ENCODE measurements at places on chromosomes 3 and 15.

GRCh38 chr3:178479860-178480259, 56.4 kb upstream of the KCNMB2 start:
- no peak for DNase-seq

- DNase-seq, result no peak
Measured at GRCh38 chr3:61758839-61759238, 197.5 kb downstream of the PTPRG start.

DNA sequence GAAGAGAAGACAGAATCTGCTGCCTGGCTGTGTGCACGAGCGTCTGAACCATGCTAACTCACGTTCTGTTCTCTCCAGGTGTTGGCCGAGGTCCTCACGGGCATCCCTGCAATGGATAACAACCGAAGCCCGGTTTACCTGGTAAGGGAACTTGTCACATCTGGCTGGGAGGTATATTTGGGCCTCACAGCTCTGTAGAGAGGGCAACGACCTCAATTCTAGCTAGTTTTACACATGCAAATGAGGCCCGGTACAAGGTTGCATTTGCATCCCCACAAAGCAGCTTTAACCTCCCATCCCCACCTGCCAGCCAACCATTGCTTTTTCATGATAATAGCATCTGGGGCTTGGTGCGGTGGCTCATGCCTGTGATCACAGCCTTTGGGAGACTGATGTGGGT, 22.0 kb upstream of the TATDN2 start:
- DNase-seq, result no peak

DNA sequence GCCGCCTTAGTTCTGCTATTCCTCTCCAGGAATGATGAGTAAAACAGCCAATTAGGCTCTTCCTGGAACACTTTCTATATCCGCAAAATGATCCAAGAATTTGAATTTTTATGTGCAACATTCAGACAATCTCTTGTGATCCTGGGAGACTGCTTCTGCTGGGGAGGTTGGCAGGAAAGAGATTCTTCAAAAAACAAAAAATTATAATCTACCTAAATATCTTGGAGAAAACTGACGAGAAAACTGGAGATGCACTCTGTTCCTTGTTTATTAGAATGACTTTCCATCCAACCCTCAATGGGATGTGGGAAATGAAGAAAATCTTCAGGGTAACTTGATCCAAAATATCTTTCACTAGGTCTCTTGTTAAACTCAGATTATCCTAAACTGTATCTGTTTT, 346.3 kb upstream of the UBE2E2 start:
- DNase-seq, result no peak

- DNase-seq, result no peak
Measured at GRCh38 chr3:72839057-72839456, 9.2 kb downstream of the SHQ1 start.

DNA sequence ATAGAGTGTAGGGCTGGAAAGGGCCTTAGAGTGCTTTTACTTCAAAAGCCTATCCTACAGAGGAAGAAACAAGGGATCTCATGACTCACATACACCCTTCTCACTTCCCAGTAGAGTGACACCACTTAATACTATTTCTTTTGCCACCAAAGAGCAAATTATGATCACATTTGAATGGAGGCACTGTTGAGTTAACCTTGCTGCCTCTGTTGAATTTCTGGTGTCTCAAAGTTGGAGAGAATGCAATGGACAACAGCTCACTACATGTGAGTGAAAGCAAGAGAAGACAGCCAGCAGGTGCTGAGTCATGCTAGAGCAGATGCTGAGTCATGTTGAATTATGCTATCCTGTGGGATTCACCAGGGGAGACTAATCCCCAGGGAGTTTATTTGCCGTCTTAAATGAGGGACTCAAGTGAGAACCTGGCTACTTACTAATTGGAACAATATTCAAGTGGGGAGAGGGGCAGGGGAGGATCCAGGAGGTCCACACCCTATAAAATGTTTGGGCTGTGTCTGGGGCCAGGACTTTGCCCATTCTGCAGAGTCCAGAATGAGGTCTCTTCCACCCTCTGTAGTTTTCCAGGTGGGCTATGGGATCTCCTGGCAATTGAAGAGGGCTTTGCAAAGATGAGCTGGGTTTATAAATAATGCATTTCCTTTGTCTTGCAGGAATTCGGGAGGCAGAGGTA, 35.8 kb downstream of the ST8SIA2 start:
- DNase-seq, result no peak

Data from right forelimb (tissue), 1 donor.